ENCODE measurements at places on chromosomes 12 and 14.

DNA sequence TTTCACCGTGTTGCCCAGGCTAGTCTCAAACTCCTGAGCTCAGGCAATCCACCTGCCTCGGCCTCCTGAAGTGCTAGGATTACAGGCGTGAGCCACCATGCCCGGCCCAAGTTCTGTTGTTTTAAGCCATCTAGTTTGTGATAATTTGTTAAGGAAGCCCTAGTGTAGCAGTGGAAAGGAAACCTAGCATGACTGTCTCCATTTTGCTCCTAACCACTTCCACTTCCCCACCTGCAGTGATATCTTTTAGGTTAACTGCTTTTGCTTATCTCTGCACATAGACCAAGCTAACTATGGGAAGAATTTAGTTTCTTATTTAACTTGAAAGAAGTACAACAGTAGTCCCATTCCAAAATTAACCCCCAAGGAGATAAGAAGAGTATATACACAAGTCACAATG is 109.5 kb upstream of the NAP1L1 start:
- DNase-seq: no peak

DNA sequence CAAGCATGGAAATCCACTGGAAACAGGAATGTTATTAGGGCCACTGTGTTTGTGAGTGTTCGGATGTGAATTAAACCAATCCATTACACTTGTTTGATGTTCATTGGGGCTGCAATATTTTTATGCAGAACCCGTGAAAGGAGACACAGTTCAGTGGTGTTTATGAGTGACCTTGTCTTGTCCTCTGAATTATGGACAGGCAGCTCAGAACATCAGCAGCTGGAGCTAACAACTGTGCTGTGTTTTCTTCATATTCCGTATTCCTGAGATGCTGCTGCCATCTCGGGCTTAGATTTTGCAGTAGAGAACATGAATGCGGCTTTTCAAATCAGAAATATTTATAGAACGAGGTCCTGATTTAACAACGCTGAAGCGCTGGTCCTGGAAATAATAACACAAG is 20.3 kb upstream of the CACNA1C start:
- no peak for DNase-seq

GRCh38 chr14:92308716-92309115 is 14.2 kb upstream of the SLC24A4 start:
- no peak for DNase-seq

- DNase-seq: no peak
These were observed 54.3 kb upstream of the FRMD6 start for GRCh38 chr14:51597261-51598001.

DNA sequence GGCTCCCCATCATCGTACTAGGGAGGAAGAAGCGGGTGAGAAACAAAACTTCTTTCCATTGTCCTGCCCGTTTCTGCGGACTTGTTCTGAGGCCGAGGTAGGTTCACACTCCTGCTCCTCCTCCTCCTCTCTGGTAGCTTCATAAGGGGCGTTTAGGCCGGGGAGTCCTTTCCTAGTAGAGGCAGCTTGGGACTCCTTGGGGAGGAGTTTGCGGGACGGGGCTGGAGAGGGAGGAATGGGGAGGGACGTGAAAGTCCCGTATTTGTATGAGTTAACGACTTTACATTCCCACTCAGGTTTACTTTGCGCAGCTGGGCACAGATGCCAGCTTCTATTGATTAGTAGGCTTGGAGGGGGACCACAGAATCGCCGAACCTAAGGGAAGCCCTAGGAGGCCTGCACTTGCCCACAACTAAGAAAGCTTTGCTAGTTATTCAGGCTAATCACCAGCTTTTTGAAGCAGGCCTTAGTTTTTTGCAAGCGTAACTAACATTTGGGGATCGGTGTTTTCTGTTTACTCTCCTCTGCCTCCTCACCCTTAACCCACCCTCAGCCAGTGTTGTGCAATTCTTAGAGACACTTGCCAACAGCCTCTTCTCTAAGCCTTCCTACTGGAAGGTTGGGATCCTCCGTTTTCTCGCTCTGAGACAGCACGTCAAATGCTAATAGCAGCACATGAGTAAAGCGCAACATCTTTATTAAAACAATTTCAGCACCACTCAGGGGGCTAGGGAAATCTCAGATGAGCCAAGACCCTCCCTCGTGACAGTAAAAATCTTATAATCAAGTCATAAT is 499 bp downstream of the RNASE4 start:
- peak; percentile 53 for DNase-seq

DNA sequence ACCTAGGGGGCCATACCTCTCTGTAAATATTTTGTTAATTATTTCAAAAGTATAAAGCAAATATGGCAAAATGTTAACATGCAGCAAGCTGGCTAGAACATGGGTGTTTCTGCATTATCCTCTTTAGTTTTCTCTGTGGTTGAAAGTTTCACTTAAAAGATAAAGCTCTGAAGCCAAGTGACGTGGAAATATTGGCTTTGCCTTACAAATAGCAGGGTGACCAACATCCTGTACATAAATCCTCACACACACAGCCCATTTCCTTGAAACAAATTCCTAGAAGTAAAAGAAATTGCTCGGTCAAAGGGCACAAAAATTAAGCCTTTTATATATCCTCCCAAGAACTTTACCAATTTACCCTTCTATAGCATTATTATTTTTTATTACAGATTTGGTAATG is 10.6 kb upstream of the VWF start:
- DNase-seq: no peak

DNA sequence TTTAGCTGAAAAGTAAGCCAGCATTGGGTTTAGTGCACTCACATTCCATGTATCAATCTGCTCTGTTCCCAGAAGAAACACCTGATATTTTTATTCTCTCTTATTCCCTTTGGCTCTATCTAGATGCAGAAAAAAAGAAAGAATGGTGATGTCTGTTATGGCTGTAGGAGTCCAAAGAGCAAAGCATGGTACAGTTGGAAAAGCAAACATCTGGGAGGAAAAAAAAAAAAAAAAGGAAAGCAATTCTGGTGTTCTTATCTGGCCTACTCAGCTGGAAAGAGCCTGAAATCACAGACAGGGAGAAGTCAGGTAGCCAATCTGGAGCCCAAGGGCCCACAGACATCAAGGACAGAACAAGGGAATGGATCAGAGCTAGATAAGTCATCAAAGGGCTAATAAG is 293.9 kb downstream of the DUSP6 start:
- DNase-seq: no peak

- DNase-seq: no peak
These were observed 7.1 kb downstream of the NUAK1 start for GRCh38 chr12:106131676-106132075.

DNA sequence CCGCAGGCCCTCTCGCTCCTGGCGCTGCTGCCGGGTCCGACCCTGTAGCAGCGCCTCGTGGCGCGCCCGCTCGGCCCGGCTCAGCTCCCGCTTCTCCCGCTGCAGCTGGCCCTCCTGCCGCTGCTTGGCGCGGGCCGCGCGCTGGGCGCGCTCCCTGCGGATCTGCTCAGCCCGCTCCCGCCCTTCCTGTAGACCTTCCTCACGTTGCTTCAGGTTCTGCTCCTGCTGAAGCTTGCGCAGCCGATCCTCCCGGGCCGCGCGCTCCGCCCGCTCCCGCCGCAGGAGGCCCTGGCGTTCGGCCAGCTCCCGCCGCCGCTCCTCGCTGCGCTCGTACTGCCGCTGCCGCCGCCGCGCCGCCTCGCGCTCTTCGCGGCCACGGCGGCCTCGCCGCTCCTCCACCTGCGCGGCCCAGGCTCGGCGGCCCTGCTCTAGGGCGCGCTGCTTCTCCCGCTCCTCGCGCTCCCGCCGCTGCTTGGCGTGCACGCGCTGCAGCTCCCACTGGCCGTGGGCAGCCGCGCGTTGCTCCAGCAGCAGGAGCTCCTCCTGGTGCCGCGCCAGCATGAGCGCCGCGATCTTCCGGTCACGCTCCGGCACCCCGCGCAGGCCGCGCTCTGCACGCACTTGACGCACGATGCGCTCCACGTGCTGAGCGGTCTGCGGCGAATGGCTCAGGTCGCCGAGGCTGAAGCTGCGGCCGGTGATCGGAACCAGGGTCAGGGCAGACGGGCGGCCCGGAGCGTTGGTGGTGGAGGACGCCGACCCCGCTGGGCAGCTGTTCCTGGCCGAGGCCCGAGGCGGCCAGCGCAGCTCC is 2.4 kb downstream of the CCDC177 start:
- DNase-seq: peak; percentile 57
